ENCODE measurements at places on chromosomes 6 and 20. TPM values are rescaled to one million over a fixed set of nuclear protein-coding genes. Genes with fewer than 3 reads are reported as not detected.

The C20orf144 gene
- polyA plus RNA-seq: 0.10 TPM

The MOCS1 gene
- polyA plus RNA-seq: 4.6 TPM

The TCP11 gene
- not detected for polyA plus RNA-seq

The APCDD1L gene
- 5.6 TPM for polyA plus RNA-seq

The SLC12A5 gene
- 0.97 TPM for polyA plus RNA-seq

The RSPH3 gene
- polyA plus RNA-seq: 2.9 TPM

The RALGAPA2 gene
- polyA plus RNA-seq: 11.9 TPM

The PRPH2 gene
- 4.9 TPM for polyA plus RNA-seq

The C6orf141 gene
- not detected for polyA plus RNA-seq

The WFDC10B gene
- polyA plus RNA-seq: not detected

The BPIFB1 gene
- not detected for polyA plus RNA-seq

The KCNG1 gene
- polyA plus RNA-seq: 0.37 TPM

The OLIG3 gene
- polyA plus RNA-seq: not detected

The PLEKHG1 gene
- polyA plus RNA-seq: 13.0 TPM
